ENCODE measurements at places on chromosomes 12 and 14.

DNA sequence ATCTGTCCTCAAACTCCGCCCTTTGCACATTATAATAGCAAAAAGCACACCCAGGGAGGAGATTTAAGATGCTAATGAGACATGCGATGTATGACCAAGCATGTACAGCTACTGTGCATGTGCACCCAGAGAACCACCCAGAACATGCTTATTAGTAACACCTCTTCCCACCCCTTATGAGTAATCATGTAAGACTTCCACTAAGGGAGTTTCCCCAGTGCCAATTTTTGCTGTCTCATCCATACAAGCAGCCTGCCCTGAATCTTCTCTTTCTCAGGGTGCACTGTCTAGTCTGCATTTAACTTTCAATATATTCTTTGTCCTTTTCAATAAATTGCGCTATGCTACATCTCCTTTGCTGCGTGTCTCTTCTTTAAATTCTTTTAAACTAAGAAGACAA is 830.0 kb upstream of the NOVA1 start:
- DNase-seq: no peak

DNA sequence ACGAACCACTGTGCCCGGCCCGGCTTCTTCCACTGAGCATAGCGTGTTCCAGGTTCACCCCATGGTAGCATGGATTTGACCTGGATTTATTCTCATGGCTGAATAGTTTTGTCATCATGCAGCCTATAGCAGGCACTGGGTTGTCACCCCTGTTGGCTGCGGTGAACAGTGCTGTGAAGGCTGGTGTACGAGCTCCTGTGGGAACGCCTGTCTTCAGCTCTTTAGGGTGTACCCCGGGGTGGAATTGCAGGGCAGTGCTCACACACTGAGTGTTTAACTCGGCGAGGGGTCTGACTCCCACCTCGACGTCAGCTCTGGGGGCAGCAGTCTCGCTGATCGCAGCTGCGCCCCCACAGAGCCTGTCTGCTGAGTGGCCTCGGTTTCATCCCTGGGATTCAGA is 15.3 kb downstream of the MMP17 start:
- no peak for DNase-seq

GRCh38 chr14:101127224-101127623 is 223.7 kb upstream of the RTL1 start:
- no peak for DNase-seq

DNA sequence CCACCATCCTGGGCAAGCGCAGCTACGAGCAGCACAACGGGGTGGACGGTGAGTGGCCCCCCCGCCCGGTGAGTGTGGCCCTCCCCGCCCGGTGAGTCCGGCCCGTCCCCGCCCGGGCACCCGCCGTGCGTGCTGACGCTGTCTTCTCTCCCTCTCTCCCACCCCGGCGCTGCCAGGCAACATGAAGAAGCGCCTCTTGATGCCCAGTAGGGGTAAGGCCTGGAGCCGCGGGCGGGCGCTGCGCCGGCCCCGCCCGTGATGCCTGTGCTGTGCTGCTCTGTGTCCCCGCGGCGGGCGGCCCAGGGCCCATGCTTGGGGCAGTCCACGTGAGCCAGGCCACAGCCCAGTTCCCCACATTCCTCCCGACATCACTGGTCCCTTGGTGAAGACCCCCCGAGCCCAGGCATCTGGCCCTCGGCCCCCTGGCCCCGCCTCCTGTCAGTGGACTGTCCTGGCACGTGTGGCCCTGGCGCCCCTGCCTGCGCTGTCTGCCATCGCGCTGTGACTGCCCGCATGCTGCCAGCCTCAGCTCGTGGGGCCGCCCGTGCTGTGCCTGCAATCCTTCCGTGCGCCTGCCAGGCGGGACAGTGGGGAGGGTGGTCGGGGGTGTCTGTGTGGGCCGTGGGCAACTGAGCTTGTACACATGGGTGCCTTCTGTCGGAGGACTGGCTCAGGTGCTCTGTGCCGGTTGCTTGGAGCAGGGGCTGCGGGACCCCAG is 7.9 kb upstream of the CRIP2 start:
- no peak for DNase-seq

DNA sequence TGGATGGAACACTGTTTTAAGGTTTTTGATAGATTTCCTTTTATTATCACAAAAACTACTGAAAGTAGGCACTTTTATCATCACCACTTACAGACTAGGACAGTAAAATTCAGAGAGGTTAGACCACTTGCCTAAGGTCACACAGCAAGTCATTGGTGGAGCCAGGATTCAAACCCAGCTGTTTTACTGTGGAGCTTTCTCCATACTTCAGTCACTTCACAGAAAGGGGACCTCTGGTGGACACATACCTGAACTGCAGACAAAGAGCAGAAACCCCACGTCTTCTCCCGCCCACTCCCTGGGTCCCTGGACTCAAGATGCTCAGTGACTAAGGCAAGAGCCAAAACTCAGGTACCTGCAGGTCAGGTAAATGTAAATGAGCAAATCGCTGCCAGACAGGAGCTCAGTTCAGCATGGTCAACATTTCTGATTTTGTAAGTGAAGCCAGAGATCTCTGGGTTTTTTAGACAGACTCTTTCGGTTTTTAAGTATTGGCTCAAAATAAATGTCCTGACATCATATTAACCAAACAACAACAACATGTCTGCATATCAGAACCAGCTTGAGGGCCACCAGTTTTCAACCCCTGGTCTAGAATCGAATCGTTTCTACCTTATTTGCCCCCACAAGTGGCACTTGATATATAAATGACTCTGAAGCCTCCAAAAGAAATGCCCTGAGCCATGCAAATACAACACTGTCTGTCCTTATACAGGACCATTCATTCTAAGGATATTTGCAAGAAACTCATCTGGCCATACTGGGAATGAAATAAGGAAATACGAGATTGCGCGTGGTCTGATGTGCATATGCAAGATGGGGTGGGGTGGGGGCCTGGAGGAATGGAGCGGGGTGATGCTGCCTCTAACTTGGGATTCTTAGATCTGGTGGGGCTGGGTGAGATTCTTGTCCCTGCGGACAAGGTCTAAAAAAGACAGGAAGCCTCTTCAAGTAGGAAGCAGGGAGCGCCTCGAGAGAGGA is 110.9 kb downstream of the KSR2 start:
- no peak for DNase-seq

GRCh38 chr12:123916729-123917128 is 55.9 kb downstream of the CCDC92 start:
- no peak for DNase-seq

GRCh38 chr12:95116773-95117172 is 43.4 kb upstream of the NR2C1 start:
- DNase-seq: no peak

DNA sequence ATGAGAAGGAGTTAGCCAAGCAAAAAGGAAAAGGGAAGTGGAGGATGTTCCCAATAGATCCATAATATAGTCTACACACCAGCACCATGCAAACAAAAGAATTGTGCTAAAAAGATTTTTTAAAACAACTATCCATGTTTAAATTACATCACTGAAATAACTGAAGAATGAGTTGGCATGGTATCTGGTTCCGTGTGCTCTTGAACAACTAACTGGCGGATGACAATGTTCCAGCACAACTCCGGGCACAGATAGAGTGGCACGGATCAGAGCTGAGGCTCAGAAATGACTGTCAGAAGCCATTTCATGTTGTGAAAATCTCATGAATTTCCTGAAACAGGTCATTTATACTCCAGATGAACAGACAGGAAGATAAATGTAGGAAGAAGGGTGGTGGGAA is 153.1 kb downstream of the HMGA2 start:
- DNase-seq: no peak

DNA sequence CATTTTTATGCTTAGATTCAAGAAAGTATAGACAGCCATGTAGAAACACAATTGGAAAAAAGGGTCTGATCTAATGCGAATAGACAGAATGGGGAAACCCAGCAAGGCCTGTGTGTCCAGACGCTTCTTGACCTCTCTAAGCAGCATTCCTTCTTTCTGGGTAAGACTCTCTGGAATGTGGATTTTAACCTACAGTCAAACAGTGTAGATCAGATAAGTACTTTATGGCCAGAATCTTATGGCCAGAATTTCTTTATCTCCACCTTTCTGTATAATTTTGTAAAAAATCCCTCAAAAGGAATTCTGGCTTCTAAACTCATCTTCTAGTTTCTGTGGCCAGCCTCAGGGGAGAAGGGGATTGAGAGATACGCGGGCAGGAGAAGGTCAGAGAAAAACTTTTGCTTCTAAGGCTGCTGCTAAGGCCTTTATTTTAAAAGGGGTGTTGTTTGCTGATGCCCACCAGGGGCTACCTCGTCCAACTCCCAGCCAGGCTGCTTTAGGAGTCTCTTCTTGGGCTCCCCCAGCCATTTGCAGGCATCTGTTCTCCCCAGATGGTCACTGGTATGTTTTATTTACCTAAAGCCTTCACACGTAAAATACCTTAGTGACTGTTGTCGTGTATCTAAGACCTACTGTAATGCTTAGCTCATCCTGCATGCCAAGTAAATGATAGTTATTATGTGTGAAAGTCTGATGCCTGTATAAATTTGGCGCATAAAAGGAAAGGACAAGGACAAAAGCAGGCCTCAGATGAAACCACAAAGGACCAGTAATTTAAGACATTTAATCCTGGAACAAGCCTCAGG is 68.4 kb downstream of the ANO6 start:
- no peak for DNase-seq

GRCh38 chr14:82438436-82438835 is 904.8 kb upstream of the SEL1L start:
- DNase-seq: no peak

DNA sequence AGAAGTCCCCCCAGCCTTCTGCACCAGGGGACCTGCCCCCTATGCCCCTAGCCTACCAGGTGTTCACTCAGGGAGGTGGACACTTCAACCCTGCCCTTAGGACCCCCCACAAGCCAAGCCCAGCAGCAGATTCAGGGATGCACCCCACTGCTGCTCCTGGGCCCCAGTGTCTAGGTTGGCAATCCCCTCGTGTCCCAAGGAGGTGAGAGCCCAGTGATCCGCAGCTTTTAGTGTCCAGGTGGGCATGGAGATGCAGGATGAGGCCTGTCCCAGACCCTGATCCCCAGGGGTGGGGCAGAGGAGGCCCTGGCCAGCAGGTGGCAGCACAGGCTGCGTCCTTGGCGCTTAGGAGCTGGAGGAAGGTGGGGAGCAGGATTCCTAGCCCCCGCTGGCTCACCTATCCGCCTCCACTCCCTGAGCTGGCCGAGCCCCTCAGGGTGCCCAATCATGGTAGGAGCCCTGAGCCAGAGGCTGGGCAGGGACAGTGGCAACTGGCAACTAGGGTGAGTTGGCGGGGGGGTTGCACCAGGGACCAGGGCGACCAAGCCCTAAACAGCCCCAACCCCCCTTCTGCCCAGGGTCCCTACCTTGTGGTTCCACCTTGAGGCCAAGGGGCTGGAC is 4.1 kb downstream of the CKB start:
- DNase-seq: peak; percentile 20

DNA sequence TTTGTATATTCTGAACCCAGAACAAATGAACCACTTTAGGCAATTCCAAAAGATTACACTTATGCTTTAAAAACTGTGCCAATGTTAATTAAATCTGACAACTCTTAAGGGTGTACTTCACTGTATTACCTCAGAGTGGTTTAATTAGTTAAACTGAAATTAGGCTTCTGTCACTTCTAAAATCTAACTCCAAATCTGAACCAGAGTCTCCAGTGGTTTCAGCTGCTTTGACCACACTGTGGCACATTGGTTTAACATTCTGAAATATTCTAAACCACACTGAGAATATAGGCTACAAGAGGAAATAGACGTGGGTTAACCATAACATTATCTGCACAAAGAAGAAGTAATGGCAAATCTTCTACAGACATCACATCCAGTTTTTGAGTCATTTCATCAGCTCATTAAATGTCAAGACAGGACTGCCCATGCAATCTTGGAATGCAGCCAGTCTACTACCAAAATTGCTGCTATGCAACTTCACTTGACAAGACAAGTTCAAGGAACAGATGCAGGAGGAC is 94.8 kb downstream of the LRP6 start:
- DNase-seq: no peak

DNA sequence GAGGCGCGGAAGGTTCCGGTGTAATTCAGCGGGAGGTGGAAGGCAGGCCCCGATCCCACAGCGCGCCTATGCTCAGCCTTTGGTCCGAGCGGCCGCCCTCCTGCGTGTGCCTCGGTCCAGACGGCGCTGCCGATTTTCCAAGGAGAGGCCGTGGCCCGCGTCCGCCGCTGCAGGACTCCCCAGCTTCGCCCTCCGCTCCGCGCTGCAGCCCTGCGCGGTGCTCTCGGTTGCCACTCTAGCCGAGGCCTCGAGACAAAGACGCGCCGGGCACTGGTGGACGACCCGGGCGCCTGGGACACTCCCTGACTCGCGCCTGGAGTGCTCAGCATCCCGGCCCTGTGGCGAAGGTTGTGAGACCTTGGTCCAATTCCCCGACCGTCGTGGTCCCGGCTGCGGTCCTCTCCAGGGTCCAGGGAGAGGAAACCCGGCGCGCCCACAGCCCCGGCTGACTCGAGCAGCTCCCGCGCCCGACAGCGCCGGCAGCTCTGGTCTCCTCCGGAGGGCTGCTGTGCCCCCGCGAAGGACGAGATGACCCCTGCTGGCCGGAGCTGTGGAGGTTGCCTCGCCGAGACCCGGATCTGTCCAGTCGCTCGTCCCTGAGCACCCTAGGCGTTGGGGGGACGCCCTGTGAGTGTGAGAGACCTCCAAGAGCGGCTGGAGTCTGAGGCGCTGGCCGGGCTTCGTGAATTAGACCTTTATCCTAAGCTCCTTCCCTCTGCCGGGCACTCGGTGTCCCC is 6.5 kb downstream of the HOXC12 start:
- DNase-seq: no peak
